ENCODE measurements at places on chromosomes 6 and 20.

DNA sequence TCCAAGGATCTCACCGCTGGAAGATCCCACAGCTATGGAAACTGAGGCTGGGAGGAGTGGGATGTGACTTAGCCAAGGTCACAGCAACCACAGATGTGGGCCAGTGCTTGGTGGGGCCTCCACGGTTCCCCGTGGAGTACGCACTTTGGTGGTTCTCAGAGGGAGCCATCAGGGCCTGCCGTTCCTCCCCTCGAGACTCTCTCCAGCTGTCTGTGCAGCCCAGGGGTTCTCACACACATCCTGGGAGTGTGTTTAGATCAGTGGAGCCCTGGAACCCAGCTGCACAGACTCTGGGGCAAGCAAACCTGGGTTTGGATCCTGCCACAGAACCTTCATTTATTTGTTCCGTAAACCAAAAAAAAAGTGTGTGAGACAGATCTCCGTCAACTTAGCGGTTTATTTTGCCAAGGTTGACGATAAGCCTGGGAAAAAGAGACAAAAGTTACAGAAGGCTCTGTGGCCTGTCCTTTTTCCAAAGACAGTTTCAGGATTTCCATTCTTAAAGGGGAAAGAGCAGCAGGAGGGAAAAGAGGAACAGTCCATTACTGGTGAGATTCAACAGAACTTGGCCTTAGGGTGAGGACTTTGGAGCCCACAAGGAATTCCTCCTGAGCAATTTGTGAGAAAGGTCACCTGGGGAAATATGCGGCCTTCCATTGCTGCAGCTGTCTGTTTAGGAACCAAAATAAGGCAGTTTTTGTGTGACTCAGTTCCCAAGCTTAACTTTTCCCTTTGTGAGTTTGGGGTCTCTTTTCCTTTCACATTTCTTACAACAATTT, 13.6 kb upstream of the MYMX start:
- no peak for DNase-seq

GRCh38 chr6:21070620-21071019, 522.9 kb upstream of the SOX4 start:
- no peak for DNase-seq

DNA sequence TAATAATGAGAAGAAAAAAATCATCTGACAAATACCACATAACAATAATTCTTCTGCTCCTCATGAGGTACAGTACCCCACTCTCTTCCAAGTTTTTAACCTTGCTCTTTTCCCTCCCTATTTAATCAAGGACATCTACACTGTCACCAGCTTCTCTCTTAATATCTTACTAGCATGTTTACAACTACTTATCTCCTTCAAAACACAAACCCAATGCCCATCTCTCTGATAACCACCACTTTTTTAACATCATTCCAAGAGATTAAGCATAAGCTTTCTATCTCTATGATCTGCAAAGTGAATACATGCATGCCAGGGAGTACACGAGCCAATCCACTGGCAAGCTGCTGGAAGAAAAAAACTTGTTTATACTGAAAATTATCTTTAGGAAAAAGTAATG, 10.3 kb downstream of the CEP85L start:
- no peak for DNase-seq

DNA sequence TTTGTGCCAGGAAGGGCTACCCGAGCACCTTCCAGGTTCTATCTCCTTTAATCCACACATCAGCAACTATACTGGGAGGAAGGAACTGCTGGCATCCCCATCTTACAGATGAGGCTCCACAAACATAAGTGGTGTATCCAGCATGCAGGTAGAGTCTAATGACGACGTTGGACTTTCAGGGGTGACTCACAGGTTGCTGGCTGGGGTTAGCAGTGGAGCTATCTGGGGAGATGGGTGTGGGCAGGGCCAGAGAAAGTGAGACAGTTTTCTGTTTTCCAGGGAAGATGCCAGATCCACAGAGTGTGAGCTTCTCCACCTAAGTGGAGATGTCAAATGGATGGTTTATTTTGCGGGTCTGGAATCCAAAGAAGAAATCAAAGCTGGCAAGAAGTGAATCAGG, 31.8 kb downstream of the CDH22 start:
- no peak for DNase-seq

DNA sequence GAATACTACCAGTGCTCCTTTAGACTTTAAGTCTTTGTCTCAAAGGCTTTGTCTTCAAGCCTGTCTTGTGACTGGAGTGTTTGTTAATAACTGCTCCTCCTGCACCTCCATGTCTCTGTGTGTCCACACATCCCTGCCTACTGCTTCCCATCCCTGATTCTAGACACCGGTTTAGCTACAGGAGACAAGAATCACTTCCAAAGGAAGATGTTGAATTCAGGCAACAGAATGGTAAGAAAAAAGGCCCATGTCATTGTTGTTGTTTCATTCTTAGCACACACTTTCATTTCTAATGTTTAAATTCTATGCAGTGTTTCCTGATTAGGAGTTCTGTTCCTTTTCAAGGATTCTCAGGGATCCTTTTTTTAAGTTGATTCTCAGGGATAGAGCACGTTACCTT, 293.6 kb upstream of the STXBP5 start:
- DNase-seq: no peak

- no peak for DNase-seq
Measured at GRCh38 chr6:48817333-48818051, 645.6 kb downstream of the MMUT start.

DNA sequence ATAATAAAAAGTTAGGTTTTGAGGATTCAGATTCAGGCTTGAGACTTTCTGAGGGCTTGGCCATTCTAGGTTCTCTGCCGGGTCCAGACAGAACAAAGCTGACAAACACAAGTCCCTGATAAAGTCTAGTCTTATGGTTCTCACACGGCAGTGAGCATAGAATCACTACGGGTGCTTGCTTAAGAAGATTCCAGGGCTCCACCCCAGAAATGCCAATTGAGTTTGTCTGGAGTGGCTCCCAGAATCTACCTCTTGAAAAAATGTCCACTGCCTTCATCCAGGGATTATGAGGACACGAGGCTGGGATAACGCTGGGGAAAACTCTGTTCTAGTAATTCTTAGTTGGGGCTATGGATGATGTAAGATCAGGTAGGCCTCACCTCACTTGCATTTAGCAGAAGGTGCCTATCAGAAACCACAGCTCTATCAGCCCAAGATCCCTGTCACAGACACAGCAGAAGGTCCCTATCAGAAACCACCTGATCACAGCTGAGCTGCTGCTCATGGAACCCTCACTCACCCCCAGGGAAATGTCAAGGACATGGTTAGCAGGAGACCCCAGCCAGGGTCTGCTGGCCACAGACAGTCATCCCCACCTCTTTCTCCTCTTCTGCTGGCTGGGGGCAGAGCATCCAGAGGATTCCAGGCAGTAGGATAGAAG, 52.3 kb downstream of the RAB44 start:
- DNase-seq: no peak

- peak; percentile 79 for DNase-seq
Measured at GRCh38 chr6:129748212-129748900, 38.4 kb upstream of the ARHGAP18 start.

GRCh38 chr6:80728830-80729229, 622.4 kb downstream of the BCKDHB start:
- DNase-seq: no peak

DNA sequence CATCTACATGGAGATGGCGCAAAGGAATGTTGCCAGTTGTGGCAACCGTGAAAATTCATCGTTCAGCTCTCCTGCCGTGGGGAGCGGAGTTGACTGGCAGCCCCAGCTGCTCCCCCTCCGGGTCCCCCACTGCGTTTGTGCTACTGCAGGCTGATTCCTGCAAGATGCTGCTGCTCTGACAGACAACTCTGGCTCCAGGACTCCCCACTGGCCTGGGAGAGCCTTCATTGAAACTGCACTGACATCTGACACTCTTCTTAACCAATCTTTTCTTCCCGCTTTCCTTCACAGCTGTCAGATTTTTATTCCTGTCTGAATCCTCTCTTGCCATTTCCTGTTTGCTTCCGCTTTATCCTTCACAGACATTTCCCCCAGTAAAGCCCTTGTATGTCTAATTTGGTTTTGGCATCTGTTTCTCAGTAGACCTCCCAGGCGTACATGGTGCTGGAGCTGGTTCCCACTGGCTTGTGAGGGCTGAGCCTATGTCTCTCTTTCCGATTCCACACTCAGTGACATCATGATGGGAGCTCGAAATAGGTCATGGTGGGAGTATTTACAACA, 9.5 kb upstream of the ATRN start:
- no peak for DNase-seq

GRCh38 chr6:71480577-71480976, 192.0 kb downstream of the OGFRL1 start:
- DNase-seq: no peak

DNA sequence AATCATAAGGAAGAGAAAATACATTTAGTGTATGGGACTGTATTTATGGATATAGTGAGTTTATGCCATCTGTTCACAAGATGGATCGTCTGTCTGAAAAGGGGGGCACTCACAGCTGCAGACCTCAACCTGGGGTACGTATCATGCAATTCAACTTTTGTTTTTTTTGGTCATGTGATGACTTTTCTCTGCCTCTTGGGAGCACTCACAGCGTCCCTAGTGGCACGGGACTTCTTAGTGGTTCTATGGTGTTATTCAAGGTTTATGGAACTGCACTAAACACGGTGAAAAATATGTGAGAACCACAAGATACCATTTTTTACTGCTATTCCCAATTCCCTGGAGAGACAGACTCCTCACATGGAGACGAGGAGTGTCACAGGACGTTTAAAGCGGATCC, 60.4 kb upstream of the MPC1 start:
- DNase-seq: no peak

GRCh38 chr6:46899659-46900058, 22.1 kb downstream of the ADGRF5 start:
- DNase-seq: no peak

DNA sequence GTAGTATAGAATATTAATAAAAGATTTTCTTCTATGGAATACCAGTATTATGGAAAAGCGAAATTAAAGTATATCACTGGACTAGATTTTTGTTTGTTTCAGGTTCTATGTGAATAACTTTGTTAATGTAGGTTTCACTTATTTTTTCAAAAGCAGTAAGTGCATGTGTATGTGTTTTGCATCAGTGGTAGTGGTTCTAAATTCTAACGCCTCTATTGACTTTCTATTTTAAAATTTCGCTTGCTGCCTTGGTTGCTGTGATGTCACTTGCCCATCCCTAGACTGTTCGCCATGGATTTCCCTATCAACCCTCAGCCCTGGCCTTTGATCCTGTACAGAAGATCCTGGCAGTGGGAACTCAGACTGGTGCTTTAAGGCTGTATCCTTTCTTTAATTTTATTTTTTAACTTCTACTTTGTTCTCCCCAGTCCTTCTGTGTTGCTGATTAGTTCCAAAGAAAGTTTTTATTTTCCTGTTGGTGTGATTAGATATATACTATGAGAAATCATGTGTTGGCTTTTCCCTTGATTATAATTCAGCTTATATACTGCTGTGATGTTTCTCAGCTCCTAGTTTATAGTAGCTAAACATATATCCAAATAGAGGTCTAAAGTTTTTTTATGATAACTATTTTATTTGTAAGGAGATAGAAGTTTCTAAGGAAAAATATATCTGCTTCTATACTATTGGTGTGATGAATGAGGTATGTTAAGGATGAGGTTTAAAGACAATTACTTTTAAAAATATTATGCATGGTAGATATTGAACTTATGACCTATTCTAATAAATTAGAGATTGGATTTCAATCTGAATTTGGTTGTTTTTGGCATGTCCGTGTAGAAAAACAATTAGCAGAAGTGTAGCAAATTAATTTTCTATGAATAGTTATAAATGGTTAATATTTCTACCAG, 1.7 kb downstream of the STXBP5 start:
- no peak for DNase-seq

GRCh38 chr6:65229825-65230224, 477.2 kb downstream of the EYS start:
- DNase-seq: no peak

GRCh38 chr6:166619912-166620311, 7.1 kb downstream of the RPS6KA2 start:
- no peak for DNase-seq

DNA sequence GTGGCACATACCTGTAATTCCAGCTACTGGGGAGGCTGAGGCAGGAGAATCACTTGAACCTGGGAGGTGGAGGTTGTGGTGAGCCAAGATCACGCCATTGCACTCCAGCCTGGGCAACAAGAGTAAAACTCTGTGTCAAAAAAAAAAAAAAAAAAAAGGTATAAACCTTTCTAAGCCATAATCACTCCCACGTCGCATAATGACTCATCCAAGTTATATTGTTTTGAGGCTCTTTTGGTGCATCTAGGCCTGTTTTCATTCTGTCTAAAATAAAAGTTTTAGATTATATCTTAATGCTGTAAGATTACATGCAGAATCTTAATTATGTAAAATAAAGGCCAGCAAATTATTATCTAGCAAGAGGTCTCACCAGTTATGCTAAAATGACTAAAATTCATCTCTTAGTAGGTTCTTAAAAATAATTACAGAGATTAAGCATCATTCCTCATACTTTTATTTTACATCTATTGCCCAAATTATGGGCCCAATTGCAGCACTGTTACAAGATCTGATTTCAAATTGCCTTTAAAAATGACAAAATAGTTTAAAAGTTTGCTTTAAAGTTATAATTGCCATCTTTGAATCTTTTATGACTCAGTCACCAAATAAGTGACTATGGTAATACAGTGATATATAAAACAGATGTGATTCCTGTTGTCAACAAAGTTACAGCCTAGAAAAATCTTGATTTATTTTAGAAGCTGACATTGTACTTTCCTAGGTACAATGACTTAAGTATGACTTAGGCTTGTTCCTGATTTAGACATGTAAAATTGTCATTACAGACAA, 10.4 kb upstream of the SUMO4 start:
- no peak for DNase-seq

DNA sequence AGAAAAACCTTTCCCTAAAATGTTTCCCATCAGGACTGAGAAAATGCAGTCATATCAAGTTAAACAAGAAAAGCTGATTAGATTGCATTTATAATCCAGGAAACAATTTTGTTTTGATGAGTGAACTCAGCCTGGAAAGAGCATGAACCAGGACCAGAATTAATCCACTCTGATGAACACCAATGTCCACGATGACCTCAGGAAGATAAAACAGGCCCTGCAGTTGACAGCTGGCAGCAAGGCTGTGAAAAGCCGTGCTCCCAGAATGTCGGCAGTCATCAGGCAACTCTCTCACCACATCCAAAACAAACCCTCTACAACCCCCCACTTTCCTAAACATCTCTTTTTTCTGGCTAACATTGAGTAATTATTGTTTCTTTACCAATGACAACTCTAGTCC, 74.0 kb upstream of the PROKR2 start:
- no peak for DNase-seq

GRCh38 chr6:5507131-5507681, 245.9 kb downstream of the FARS2 start:
- no peak for DNase-seq
